Glomerular endothelial cell (primary cell): ENCODE measurements at places on chromosomes 11 and 22.
A peak's percentile ranks its signal among the peaks of the same experiment; 100 is the strongest.

DNA sequence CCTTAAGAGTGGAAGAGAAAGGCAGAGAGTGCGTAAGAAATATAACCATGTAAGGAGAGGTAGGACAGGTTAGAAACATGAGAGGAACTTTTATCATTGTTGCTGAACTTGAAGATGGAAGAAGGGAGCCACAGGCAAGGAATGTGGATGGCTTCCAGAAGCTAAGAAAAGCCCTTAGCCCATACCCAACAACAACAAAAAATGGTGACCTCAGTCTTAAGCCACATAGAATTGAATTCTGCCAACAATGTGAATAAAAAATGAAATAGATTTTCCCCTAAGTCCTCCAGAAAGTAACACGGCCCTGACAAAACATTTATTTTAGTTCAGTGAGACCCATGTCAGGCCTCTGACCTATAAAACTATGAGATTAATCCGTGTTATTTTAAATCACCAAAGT lies 767.3 kb downstream of the FAM181B start:
- no peak for DNase-seq

DNA sequence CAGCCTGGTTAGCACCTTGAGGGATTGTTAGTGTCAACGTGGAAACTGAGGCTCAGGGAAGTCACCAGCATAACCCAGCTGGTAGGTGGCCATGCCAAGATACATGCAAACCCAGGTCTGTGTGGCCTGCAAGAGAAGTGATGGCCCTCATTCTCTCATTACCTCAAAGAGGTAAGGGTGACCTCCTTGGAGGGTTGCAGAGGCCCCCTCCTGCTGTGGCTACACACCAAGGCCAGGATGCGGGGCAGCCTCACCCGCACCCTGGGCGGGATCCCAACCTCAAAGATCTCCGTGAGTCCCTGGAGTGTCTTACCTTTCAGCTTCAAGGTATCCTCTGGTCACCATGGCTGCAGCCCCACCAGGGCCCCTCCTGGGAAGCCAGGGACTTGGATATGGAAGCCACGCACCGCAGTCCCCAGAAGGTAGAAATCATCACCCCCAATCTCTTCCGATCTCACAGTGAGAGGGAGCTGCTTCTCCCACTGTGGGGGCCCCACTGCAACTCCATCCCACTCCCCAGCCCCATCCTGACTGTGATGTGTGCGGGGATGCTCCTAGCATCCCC lies 95.4 kb downstream of the MORC2 start:
- DNase-seq, result no peak

GRCh38 chr11:61267437-61267841 lies 26.5 kb downstream of the PGA5 start:
- no peak for DNase-seq

GRCh38 chr11:105033781-105034180 lies 1.2 kb downstream of the CASP1 start:
- DNase-seq, result no peak

GRCh38 chr11:96481204-96481603 lies 91.4 kb downstream of the JRKL start:
- DNase-seq, result no peak

DNA sequence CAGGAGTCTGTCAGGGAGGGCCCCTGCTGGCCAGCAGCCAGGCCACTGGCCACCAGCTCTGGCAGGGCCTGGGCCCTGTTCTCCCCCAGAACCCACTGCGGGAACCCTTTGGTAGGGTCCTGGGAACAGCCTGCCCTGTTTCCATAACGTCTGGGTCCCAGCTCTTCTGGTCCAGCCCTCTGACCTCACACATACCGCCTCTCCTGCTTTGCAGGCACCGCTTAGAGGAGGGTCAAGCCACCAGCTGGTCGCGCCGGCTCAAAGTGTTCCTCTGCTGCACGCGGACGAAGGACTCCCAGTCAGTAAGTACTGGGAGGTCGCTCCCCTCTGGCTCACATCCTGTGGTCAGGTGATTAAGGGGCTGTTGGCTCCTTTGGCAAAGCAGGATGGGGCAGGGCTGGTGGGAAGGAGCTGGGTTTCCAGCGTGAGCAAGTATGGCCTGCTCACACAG lies 26.6 kb upstream of the MYRF start:
- no peak for DNase-seq

- DNase-seq, result no peak
Observed at GRCh38 chr11:105918600-105918999, 103.4 kb downstream of the MSANTD4 start.

DNA sequence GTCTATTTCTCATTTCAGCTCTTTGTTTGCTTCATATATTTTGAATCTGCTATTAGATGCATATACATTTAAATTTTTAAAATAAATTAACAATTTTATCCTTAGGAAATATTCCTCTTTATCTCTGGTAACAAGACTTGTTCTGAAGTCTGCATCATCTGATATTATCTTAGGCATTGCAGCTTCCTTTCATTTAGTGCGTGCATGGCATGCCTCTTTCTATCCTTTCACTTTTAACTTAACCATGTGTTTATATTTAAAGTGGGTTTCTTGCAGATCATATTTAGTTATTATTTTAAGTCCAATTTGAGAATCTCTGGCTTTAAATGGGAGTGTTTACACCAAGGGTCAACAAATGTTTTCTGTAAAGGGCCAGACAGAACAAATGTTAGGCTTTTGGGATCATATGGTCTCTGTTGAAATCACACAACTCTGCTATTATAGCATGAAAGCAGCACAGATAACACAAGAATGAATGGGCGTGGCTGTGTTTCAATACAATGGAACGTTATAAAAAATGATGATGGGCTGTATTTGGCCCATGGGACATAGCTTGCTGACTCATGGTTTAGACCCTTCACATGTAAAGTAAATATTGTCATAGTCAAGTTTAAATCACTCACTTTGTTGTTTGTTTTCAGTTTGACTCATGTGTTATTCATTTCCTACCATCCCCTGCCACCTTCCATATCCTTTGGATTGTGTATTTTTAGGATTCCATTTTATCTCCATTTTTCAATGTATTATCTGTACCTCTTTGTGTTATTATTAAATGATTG lies 83.9 kb upstream of the SNX19 start:
- peak; percentile 5 for DNase-seq

- no peak for DNase-seq
Observed at GRCh38 chr22:23094695-23095681, 24.7 kb downstream of the GNAZ start.

GRCh38 chr11:44611088-44611487 lies 45.6 kb downstream of the CD82 start:
- no peak for DNase-seq

- no peak for DNase-seq
Observed at GRCh38 chr11:75474878-75475766, 42.1 kb upstream of the KLHL35 start.

- no peak for DNase-seq
Observed at GRCh38 chr22:40592352-40593113, 44.0 kb downstream of the MRTFA start.

DNA sequence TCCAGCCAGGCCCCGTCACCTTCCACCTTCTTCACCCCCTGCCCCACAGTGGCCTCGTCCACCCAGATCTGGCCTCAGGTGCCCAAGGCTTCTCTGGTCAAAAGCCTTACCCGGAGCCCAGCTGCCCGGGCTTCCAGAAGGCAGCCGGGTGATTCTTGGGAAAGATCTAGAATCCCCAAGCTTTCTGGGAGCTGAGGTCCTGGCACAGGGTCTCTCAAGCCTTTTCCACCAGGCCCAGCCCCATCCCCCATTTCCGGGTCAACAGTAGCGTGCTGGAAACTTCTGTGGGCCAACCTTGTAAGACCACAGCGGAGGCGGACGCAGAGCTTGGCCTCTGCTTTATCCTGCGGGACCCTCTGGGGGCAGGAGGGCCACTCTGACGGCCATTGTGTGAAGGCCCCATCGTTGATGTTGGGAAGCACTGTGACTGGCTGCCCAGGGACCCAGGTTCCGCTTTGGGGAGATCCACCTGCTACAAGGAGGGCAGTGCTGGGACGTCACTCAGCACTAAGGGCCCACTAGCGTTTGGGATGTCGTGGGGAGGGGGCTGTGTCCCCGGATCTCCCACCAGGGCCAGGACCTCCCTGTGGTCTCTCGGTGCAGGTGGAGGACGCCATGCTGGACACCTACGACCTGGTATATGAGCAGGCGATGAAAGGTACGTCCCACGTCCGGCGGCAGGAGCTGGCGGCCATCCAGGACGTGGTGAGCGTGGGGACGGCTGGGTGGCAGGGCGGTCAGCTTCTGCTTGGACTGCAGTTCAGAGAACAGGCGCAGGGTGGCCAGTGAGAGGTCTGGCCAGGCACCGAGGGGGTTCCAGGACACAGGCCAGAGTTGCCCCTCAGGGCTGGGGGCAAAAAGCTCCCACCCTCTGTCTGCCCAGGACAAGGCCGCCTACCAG lies 11.5 kb downstream of the TSPAN32 start:
- no peak for DNase-seq

- DNase-seq, result no peak
Observed at GRCh38 chr22:27252282-27253049, 549.1 kb downstream of the MN1 start.

GRCh38 chr11:62666259-62666926 lies 1.3 kb downstream of the CSKMT start:
- DNase-seq, result no peak

DNA sequence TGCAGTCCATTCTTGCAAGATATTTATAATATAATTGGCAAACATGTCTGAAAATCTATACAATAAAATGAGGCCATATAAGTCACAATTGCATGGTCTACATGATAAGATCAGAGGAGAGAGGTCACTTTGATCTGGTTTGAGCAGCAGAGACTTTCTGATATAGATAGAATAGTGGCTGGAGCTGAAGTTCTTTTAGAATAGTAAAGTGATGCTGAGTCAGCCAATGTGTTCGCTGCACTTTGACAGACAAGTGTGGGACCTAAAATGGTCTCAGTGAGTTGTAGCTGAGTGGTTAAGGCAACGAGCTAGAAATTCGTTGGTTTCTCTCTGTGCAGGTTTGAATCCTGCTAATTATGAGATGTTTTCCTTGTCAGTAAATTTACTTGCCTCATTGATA lies 257.0 kb upstream of the C11orf87 start:
- DNase-seq, result no peak

- DNase-seq, result no peak
Observed at GRCh38 chr11:1059759-1060158, 14.9 kb upstream of the MUC2 start.

DNA sequence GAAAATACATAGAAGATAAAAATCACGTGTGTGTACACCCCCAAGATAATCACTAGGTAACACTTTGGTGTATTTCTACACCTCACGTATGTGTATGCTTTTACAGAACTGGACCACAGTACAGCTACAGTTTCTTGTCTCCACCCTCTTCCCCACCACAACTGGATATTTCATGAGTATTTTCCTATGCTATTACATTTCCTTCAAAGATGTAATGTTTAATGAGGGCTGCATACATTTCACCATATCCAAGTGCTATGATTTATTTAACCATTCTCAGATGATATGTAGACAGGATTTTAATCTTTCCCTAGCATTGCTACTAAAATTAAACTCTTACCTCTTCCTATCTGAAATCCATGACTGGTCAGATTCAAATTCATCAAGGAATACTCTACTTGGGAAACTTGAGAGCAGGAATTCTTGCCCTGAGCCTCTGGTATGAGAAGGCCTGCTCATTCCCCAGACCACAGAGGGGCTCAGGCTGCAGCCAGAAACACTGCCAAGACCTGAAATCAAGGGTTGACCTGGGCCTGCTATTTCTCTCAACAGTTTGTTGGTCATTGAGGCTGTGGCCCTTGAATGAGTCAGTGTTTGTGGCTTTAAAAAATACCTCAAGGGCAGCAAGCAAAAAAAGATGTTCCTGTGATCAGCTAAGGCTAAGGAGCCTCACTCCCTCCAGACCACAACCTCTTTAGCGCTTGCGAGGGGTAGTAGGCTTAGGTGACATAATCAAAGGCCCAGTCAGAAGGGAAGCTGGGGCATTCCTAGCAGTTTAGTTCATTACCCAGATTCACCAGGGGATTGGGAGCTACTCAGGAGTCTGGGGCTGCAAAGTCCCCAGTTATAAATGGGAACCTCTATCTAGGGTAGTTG lies 55.5 kb downstream of the ABTB2 start:
- DNase-seq, result no peak
